ENCODE measurements at places on chromosomes 1 and 21.

- ATAC-seq: peak; percentile 33
Measured at GRCh38 chr1:26284597-26285347, 4.9 kb downstream of the SH3BGRL3 start.

GRCh38 chr1:183925947-183926346 is 111.6 kb downstream of the COLGALT2 start:
- no peak for ATAC-seq

GRCh38 chr1:230212405-230212936 is 145.4 kb downstream of the GALNT2 start:
- no peak for ATAC-seq

GRCh38 chr21:43829575-43830119 is 35.4 kb upstream of the AGPAT3 start:
- no peak for ATAC-seq

DNA sequence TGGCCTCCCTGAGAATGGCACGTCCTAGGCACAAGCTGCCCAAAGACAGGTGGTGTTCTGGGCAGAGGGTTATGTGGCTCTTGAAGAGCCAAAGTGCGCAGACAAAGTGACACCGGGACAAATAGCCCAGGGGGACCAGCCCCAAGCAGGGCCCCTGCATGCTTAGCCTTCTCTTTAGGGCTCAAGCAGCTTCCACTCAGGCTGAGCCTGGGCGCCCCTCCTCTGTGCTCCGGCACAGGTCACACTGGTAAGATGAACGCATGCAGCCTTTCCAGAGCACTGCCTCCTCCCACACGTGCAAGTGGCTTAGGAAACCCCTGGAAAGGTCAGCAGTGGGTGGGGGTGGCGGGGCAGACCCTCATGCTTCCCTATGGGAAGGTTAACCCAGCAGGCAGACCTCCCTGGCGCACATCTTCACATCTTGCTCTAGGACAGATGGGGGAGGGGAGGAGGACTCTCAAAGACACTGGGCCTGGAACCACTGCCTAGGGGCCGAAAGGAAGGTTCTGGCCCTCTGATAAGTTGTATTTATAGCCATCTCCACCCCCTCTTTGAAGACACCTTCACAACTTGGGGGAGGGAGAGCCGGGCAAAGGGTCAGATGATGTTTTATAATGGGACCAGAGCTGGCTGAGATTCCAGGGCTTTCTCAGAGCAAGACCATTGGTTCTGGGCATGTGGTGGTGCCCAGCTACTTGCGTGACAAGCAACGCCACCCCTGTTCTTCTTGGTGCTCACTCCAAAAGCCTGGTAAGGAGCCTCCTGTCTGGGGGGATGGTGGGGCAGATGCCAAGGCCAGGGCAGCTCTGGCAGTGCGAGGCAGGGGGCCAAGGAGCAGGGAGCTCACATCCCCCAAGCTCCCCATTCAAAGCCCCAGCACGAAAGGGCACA is 5.5 kb downstream of the KLHL21 start:
- no peak for ATAC-seq

DNA sequence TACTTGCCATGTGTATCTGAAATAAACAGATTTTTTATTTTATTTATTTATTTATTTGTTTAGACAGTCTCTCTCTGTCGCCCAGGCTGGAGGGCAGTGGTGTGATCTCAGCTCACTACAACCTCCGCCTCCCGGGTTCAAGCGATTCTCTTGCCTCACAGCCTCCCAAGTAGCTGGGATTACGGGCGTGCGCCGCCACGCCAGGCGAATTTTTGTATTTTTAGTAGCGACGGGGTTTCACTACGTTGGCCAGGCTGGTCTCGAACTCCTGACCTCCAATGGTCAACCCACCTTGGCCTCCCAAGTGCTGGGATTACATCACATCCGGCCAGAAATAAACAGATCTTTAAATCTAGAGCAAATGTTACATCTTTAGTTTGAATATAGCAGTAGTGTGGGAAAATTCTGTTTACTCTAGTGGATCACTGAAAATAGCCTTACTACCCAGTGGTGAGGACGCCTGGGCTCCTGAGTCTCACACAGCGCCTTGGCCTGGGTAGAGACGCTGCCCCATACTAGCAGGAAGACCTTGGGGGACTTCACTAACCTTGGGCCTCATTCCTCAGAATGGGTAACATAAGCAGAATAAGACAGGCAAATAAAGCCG is 709 bp downstream of the GART start:
- ATAC-seq: no peak

DNA sequence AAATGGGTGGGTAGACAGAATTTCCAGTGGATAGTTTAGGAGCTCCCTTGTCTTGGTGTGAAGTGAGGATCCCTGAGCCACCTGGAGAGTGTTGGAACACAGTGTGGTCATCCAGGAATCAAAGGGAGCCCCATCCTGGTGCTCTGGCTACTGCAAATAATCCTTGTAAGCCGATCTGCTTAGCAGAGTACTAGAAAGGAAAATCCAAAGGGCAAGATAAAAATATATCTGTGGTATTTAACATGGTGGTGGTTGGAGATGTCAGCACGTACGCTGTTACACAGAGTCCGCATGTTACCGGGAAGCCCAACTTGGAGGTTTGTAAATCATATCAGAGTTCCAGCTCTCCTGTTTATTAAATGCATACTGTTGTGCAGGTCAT is 39.0 kb downstream of the VANGL1 start:
- ATAC-seq: no peak

DNA sequence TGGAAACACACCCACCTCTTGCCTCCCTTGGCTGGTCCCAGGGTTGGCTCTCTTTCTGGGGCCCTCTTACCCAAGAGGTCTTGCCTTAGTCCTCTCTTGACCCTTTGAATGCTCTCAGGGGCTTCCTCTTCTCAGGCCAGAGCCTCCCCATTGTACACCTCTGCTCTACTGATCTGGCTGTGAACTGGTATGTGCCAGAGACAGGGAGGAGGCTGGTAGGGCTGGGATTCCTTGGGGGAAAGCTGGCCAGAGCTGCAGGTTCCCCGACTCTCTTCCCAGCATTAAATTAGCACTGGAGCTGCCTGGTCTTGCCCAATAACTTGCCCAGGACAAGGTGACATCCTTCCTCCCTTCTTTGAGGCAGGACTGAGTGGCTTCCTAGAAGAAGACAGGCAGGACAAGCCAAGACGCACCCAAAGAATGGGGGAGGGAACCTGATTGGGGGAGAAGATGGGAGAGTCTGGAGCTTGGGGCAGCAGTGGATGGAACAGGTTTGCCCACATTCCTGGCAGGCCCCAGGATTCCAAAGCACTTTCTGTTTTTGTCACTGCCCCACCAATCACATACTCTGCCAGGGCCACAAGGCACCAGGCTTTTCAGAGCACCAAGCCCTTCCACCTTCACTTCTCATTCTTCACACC is 37.2 kb upstream of the CITED4 start:
- ATAC-seq: no peak

GRCh38 chr21:44337449-44337848 is 1.7 kb downstream of the CFAP410 start:
- no peak for ATAC-seq

GRCh38 chr1:14362331-14362730 is 236.2 kb upstream of the KAZN start:
- peak; percentile 20 for ATAC-seq

GRCh38 chr1:220239213-220239612 is 33.0 kb downstream of the RAB3GAP2 start:
- ATAC-seq: no peak

DNA sequence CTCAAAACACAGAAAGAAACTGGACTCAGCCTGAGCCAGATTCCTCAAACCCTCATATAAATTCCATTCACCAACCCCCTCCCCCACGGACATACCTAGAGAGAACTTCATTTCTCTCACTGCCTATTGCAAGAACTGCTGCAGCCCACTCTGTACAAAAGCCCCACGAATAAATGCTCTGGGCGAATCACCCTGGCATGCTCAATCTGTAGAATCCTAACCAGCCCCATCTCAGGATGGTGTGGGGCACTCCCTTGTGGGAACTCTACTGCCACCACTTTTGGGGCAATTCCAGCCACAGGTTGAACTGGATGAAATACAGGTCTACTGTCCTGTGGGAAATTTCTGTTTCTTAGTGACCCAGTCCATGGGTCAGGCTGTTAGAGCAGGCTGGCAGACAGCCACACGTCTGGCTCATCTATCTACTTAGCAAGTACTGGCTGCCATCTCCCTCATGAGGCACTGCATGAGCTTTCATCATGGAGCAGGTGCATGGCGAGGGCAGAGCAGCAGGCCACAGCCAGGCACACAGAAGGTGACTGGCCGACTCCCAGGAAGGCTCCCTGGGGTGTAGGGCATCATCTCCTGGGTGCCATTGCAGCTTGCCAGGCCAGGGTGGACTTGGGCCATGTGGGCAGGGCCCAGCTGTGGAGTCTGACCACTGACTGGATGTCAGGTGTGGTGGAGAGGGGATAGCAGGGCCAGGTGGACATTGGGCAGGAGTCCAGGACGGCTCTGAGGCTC is 1.6 kb upstream of the C1orf35 start:
- ATAC-seq: no peak

DNA sequence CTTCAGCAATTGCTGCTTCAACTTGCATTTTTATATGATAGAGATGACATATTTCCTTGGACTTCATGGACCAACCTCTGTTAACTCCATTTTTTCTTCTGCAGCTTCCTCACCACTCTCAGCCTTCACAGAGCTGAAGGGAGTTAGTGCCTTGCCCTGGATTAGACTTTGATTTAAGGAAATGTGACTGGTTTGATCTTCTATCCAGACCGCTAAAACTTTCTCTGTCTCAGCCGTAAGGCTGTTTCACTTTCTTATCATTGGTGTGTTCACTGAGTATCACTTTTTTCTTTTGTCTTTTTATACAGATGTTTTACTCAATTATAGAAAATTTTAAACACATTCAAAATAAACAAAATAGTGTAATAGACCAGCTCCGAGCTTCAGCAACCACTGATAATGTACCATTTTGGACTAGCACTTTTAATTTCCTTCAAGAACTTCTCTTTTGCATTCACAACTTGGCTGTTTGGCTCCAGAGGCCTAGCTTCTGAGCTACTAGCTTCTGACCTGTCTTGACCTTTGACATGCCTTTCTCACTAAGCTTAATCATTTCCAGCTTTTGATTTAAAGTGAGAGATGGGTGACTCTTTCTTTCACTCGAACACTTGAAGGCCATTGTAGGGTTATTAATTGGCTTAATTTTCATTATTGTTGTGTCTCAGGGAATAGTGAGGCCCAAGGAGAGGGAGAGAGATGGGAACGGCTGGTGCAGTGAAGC is 9.3 kb downstream of the NEK7 start:
- no peak for ATAC-seq

- no peak for ATAC-seq
Measured at GRCh38 chr1:5711956-5712645, 280.1 kb downstream of the NPHP4 start.

GRCh38 chr1:53704304-53704703 is 34.7 kb downstream of the GLIS1 start:
- no peak for ATAC-seq

DNA sequence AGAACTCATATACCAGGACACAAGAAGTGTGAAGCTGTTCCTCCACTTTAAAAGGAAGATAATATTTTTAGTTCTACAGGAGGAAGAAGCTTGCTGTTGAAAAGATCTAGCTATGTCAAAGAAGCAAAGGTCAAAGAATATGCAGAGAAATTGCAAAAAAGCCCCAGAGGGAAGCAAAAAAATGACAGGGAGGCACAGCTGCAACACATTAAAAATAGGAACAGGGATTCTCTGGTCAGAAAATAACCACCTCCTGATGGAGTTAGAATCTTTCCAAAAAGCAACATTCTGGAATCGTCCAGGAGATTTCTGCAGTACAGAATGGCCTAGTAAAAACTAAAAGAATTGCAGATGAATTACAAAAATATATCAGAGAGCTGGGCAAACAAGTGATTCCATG is 238.9 kb upstream of the PRMT6 start:
- no peak for ATAC-seq

GRCh38 chr1:197312163-197312562 is 44.1 kb downstream of the CRB1 start:
- ATAC-seq: no peak

DNA sequence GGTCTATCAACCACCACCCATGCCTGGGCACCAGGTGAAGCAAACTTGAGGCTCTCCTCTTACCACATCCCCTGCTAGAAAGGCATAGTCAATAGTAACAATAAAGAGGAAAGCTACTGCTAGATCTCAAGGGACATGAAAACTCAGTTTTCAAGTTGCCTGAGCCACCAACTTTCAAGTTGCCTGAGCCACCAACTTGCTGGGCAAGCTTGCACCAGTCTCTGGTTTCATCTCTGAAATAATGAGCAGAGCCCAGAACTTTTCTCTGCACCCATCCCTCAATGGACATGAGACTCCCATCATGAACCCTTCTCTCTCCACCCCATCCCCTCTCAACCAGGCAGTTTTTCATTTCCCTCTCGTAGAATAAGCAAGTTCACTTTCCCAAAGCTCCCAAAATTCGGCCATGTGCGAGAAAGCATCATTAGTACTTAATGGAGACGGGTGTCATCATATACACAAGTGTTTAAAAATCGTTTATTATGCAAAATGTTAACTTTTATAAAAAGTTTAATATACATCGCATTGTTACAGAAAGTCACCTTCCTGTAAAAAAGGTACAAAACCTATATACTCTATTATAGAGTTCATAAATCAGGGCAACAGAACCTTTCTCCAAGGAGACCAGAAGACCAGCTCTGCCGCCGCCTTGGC is 1.7 kb downstream of the ID3 start:
- ATAC-seq: no peak

DNA sequence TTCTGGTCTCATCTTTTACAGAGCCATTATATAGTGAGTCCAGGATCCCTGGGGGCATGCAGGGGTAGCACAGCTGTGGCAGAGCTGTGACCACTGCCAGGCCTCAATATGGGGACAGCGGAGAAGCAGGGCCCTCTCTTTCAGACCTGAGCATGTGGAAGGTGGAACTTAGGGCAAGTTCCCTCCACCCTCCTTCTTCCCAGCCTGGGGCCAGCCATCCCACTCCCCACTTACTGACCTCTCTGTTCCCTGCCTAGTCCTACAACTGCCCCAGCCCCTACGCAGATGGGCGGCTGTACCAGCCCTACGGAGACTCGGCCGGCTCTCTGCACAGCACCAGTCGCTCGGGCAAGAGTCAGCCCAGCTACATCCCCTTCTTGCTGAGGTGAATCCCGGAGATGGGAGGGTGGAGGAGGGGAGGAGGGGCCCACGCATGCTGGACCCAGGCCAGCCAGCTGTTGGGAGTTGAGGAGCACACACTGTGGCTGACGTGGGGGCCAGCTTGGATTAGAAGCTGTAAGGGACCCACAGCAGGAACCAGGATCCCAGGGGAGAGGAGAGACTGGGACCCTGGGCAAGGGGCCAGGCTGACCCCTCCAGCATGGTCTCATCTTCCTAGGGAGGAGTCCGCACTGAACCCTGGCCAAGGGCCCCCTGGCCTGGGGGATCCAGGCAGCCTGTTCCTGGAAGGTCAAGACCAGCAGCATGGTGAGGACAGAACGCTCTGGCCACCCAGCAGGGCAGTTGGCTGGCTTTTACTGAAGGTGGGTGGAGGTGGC is 10.7 kb downstream of the PSRC1 start:
- ATAC-seq: no peak

GRCh38 chr1:32020339-32020738 is 6.7 kb downstream of the KHDRBS1 start:
- peak; percentile 10 for ATAC-seq

- ATAC-seq: no peak
Measured at GRCh38 chr21:35444391-35444790, 395.3 kb upstream of the RUNX1 start.

Data from gastroesophageal sphincter (tissue), 4 donors.